CD4-positive, alpha-beta T cell (primary cell): ENCODE measurements at places on chromosomes 7 and 10.
A peak's percentile ranks its signal among the peaks of the same experiment; 100 is the strongest.

DNA sequence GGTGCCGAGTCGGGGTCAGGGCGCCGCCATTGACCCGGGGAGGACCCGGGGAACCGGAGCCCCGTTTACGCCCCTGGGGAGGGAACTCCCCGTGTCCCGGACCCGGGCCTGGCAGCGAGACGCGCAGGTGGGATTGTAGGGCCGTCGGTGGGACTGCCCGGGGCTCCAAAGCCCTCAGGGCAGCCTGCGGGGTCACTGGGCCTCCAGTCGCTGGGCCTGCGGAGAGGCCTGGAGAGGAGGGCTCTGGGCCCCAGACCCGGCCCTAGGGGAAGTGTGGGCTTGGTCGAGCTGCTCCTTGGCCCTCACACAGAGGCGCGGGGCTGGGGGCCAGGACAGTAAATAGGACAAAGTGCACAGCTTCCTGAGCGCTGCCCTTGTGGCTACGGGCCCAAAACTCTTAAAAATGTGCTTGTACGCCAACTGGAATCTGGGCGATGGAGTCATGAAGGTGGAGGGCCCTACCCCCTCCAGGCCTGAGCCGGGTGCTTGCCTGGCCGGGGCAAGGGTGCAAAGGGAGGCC, 657 bp downstream of the ECHDC3 start:
- no peak for DNase-seq

DNA sequence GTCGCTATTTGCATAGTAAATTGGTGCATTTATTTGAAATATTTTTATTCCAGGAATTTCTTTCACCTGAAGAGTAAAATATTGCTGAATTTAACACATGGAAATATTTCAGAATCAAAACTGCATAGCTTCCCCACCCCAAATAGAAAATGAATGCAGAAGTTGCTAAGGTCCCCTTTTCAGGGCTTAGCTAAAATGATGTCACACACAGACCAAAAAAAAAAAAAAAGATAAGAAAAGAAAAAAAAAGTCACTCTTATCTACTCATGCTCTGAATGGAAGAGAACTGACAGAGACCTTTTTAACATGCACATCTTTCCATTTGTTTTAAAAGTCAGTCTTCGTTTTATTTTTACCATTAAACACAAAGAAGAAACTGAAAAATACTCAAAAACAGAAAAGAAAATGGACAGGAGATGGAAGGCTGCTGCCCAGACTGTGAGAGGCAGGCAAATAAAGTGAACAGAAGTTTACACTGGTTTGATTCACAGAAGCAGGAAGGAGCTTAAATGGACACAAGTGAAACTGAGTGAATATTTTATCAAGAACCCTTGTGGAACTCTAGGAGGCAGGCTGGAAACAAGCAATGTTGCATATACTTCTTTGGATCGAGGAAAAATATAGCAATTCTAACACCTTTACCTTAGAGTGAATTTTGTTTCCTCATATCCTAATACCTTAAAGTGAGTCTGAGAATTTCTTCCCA, 32.0 kb downstream of the PSMC2 start:
- DNase-seq = no peak

GRCh38 chr10:95518455-95519452, 42.4 kb downstream of the SORBS1 start:
- DNase-seq = no peak

DNA sequence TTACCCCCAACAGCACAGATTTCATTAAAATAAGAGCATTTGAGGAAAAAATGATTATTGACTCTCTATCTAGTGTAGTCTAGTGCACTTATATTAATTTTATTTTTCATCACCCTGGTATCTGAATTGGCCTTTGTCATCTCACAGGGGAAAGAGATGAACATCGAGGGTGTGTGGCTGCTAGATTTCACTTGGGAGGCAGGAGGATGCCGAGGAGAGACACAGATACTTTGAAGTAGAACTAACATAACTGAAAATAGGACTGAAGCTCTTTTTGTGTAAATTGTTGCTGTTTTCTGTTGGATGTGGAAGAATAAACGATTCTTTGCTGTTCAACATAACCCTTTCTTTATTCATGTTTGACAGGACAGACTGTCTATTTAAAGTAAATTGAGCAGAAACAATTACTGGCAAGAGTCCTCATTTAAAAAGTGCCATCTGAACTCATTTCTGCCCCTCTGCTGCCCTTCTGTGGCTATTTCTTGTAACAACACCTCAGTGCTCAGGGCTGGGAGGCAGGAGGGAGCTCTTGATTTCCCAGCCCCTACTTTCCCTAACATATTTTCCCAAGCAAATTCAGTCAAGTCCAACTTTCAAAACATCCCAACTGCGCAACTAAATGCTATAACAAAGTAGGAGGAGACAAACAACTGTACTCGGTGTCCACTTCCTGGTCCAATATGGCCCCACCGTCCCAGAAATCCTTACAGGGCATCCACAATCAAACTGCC, 15.6 kb downstream of the LYZL1 start:
- peak; percentile 1 for DNase-seq

- no peak for DNase-seq
Observed at GRCh38 chr10:86792461-86793167, 36.2 kb downstream of the BMPR1A start.

DNA sequence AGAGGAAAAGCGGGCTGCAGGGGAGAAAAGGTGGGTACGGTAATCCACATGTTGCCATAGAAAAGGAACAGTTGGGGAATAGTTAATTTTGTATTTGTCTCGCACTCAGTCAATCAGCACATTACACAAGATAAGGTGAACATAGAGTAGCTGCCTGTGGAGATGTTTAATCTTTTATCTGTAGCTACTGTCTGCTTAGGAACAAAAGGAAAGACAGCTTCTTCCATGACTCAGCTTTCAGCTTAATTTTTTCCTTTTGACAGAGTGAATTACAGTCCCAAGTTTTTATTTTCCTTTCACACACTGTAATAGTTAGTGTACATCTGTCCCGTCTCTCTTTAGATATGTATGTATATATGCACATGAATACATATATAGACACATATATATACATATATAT, 39.3 kb upstream of the PODXL start:
- DNase-seq = no peak

- no peak for DNase-seq
Observed at GRCh38 chr7:6562106-6562505, 10.8 kb upstream of the GRID2IP start.

- DNase-seq = no peak
Observed at GRCh38 chr10:64507651-64508028, 986.4 kb downstream of the REEP3 start.

- DNase-seq = no peak
Observed at GRCh38 chr10:128896116-128896795, 570.8 kb upstream of the MGMT start.

- no peak for DNase-seq
Observed at GRCh38 chr10:100485366-100485765, 22.6 kb downstream of the WNT8B start.

DNA sequence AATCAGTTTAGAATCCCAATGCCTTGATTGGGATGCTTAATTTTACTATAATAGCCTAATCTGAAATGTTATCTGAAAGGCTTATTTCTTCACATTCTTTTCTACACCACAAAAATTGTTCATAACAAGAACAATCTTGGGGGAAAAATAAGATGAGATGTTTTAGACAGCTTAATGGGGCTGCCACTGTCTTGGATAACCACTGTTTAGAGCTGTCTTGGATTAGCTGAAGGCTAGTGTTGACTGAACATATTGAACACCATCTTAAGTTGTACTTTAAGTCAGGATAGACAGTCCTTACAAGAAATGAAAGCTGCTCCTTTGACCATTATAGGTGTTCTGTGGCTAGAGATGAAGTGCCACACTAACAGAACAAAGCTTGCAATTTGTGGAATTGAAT, 501.3 kb downstream of the GFRA1 start:
- no peak for DNase-seq

- no peak for DNase-seq
Observed at GRCh38 chr10:70502406-70502805, 23.8 kb downstream of the PALD1 start.

GRCh38 chr7:158028971-158029370, 558.7 kb downstream of the PTPRN2 start:
- no peak for DNase-seq

GRCh38 chr10:36624551-36625100, 500.8 kb upstream of the ANKRD30A start:
- no peak for DNase-seq

GRCh38 chr7:78224923-78225322, 426.4 kb downstream of the PHTF2 start:
- DNase-seq = no peak

DNA sequence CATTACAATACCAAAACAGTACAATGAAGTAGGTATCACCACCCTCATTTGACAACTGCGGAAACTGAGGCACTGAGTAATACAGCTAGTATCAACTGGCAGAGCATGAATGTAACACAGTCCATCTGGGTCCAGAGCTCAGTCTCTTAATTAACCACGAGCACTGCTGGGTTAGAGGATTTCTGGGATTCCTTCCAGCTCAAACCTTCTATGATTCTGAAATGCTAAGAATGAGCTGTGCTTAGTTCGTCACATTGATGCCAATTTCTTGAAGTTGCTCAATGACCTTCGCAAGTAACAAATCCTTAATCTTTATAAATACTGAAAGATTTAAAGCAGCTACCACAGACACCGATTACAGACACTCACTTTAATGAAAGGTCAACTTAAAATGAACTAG, 62.5 kb downstream of the SGMS1 start:
- no peak for DNase-seq

- DNase-seq = no peak
Observed at GRCh38 chr7:159207393-159207792, 62.7 kb upstream of the VIPR2 start.

GRCh38 chr10:10576937-10577336, 440.7 kb upstream of the CELF2 start:
- DNase-seq = no peak

DNA sequence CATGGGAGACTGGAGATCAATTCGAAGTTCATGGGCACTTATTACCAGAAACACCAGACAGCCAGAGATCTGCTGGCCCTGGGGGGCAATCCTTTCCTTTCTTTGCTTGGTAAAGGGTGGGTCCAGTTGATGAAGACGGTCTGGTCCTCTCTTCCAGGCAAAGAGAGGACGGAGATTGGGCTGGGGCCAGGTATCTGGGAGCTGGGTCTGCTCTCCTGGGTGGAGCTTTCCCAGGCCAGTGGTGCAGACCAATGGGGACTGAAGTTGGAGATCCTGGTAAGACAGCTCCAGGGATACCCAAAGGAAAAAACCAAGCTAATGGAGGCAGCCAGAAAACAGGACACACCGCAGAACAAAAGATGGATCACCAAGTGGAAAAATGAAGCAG, 18.3 kb downstream of the NOD1 start:
- DNase-seq = no peak

GRCh38 chr7:36204929-36205635, 52.0 kb downstream of the EEPD1 start:
- no peak for DNase-seq

DNA sequence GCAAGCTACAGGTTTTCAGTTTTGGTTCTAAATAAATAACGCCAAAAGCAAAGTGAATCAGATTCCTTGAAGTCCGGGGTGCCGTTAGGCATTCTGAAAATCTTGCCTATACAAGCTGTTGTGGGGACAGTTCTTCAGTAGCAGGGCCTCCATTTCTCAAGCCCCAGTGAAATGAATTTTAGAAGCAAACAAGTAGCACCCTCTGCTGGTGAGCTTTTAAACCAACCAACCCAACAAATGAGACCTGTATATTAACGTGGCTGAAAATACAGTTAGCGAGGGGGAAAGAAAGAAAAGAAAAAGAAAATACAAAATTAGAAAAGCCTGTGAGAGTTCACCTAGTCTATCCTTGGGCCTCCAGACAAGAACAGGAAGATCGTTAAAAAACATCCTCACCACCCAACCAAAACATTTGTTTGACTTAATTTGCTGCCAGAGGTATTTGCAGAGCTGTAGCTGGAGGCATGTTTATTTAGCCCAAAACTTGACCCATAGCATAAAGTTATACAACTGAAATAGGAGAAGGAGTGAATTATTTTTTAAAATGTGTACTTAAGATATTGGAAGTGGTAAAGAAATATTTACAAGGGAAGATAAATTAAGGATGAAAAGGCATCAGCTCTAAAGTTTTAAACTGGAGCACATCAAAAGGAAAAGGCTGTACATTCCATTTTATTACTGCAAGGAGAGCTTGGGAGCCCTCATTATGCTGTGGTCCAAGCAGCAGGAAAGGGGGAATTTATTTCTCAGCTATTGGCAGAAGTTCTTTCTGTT, 98.9 kb downstream of the DYNC1I1 start:
- no peak for DNase-seq

DNA sequence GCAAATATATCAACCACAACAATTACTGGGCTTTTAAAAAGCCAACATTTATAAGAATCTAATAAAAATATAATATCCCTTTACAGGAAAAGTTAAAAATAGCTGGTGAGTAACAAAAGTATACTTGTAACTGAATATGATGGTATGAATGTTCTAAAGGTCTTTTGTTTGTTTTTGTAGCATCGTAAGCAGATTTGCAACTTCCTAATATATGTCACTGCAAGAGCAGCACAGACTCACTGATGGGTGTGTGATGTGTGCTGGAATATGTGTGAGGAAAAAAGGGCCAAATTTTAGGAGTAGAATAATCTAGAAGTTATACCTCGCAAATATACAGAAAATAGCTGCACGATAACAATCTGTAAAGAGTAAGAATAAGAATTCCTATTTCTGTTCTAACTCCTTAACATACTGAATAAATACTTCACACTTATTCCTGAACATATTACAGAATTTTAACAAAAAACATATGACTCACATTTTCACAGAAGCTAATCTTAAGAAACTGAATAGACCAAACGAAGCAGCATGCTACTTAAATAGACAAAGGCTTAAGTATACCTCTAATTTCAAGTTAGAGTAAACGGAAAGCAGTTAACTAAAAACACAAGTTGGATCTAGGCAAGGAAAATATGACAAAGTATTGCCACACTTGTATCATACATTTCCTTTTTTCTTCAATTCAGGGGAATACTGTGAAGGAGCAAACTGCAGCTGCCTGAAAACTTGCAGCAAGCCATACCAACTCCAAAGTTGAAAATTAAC, 9.6 kb downstream of the ETV1 start:
- no peak for DNase-seq

- no peak for DNase-seq
Observed at GRCh38 chr10:91629715-91630549, 2.9 kb downstream of the PPP1R3C start.

DNA sequence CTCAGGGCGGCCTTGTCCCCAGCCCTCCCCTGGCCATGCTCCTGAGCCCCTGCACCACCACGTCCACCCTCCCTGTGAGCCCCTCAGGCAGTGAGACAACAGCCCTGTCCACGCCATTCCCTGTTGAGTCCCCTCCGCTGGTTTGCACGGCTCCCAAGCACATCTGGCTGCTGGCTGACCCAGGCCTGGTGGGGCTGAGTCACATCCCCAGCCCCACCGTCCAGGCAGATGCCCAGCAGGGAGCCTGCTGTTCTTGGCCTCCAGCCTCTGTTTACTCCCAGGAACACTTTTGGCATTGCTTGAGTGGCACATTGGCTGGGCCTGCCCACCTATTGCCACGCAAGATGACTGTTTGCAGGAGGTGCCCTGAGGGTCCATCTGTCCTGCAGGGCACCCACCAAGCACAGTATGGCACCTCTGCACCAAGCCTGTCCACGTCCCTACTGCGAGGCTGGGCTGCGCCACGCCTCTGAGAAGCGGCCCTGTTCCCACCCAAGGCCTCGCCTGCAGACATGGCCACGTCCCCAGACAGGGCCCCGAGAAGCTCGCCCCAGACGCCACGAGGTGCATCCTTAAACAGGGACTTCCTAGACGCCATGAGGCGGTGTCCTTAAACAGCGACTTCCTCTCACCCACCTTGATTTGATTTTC, 48.4 kb upstream of the INPP5A start:
- no peak for DNase-seq

GRCh38 chr10:27446091-27446918, 57.8 kb upstream of the RAB18 start:
- no peak for DNase-seq
